ENCODE measurements at places on chromosomes 2 and 18.

DNA sequence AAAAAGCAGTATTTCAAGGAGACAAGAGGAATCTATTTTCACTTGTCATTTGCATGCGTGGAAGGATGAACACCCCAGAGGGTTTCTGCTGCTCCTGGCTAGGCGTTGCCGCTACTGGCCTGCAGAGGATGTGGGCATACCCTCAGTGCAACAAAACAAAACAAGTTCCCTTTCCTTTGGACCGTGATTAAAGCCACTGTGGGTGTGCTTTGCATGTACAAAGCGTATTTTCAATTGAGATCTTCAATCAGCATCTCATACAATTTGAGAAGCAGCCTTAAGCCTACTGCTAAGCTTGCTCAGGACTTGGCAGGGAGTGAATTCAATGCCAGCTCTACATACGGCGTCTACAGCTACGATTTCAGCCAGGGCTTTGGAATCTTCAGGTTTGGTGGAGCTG, 298.4 kb downstream of the LPIN1 start:
- no peak overlapping the region for H3K4me3 ChIP-seq
- no peaks in the 10 kb centered on the region for H3K4me1 ChIP-seq

GRCh38 chr2:46876741-46877384, 38.7 kb downstream of the MCFD2 start:
- H3K27me3 ChIP-seq: no peaks in the 10 kb centered on the region
- peak overlapping the region; percentile 27 for H3K27ac ChIP-seq
- H3K4me3 ChIP-seq: no peak overlapping the region
- peaks cover 12% of the 10 kb centered on the region for H3K4me1 ChIP-seq

DNA sequence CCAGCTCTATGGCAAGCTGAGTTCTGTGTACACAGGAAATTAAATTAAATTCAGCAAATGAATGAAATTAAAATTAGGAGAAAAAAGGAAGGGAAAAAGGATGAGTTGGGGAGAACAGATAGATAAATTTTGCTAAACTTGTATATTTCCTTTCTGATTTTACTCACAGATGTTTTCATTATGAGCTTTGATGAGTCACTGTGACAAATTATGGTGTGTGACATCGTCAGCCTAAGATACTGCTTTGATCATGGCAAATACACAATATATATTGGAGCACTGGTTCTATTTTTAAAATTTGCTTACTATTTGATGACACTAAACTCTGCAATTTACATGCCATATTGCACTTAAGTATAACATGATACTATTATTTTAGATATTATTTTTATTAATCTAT, 464.6 kb upstream of the SPHKAP start:
- no peaks in the 10 kb centered on the region for H3K27me3 ChIP-seq
- no peak for DNase-seq
- H3K4me3 ChIP-seq: no peak overlapping the region
- no peaks in the 10 kb centered on the region for H3K4me1 ChIP-seq

DNA sequence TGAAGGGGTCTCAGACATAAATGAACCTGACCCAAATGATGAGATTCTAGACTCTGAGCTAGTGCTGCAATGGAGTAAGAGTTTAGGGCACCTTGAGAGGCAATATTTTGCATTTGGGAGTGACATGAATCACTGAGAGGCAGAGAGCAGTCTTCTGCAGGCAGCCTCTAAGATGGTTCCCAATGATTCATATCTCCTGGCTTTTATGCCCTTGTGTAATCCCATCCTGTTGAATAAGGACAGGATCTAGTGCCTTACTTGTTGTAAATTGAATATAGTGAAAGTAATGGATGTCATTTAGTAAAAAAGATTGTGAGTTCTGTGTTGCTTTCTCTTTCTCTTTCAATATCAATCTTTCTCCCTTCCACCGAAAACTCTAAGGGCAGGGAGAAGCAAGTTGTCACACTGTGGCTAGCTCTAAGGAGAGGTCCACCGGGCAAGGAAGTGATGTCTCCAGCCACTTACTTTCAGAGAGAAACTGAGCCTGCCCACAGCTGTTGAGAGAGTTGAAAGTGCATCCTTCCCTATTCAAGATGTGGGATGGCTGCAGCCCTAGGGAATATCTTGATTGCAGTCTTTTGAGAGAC, 144.7 kb downstream of the TRIB2 start:
- H3K4me1 ChIP-seq: no peaks in the 10 kb centered on the region
- no peak overlapping the region for H3K27ac ChIP-seq
- no peaks in the 10 kb centered on the region for H3K27me3 ChIP-seq
- no peak for DNase-seq
- H3K36me3 ChIP-seq: no peaks in the 10 kb centered on the region

DNA sequence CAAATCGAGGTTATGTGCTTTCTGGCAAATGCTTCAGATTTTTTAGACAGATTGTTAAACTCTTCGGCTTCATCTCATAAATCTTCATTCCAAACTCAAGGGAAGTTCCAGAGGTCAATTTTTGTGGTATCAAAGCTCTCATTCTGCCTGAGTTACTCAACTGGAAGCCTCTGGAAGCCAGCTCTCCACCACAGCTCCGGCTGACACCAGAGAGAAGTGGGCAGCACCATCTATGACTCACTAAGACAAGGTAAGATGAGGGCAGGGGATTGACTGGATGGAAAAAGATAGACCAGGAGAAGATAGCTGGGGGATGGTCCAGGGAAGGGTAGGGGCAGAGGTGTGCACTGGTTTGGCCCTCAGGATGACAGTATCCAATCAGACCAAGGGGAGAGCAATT, 137.3 kb upstream of the HNRNPA3 start:
- no peaks in the 10 kb centered on the region for H3K36me3 ChIP-seq
- H3K27ac ChIP-seq: no peak overlapping the region
- H3K4me3 ChIP-seq: no peak overlapping the region

All from body of pancreas (tissue), 4 donors.